ENCODE measurements at places on chromosomes 4 and X. TPM values are rescaled to one million over a fixed set of nuclear protein-coding genes. Genes with fewer than 3 reads are reported as not detected.

GRCh38 chr4:77819404-77819842 lies 255 bp upstream of the CNOT6L start:
- peak overlapping the region; percentile 94 for H3K27ac ChIP-seq
- H3K27me3 ChIP-seq, result no peaks in the 10 kb centered on the region
- H3K4me1 ChIP-seq, result peaks cover 45% of the 10 kb centered on the region
- no peak for DNase-seq
- peak overlapping the region; percentile 80 for H3K4me3 ChIP-seq

DNA sequence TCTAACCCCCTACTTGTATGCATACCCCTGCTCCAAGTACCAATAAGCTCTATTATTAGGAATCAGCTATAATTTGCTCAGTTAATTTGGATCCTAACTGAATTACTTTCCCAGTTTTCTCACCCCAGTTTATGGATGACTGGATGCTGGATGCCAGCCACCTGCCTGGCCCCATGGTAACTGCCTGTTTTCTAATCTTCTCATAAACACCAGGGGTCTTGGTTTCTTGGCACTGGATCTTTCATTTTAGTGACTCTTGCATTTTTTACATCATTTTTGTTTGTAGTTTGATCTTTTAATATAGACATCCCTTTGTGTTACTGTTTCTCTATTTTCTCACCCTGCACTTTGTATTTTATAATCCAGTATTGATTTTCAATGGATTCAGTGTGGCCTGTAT lies 246.8 kb downstream of the ADGRL3 start:
- no peaks in the 10 kb centered on the region for H3K36me3 ChIP-seq
- no peak overlapping the region for H3K27ac ChIP-seq
- no peak overlapping the region for H3K4me3 ChIP-seq
- no peak for DNase-seq
- H3K4me1 ChIP-seq, result no peaks in the 10 kb centered on the region
- H3K27me3 ChIP-seq, result no peaks in the 10 kb centered on the region

GRCh38 chr4:40682290-40683101 lies 52.8 kb upstream of the RBM47 start:
- DNase-seq, result no peak
- H3K27ac ChIP-seq, result no peak overlapping the region
- no peaks in the 10 kb centered on the region for H3K4me1 ChIP-seq
- no peaks in the 10 kb centered on the region for H3K27me3 ChIP-seq
- no peaks in the 10 kb centered on the region for H3K36me3 ChIP-seq
- H3K4me3 ChIP-seq, result no peak overlapping the region

- H3K27ac ChIP-seq, result no peak overlapping the region
- no peak for DNase-seq
- H3K4me3 ChIP-seq, result no peak overlapping the region
- H3K27me3 ChIP-seq, result no peaks in the 10 kb centered on the region
Measured at GRCh38 chr4:78481180-78481579, 70.4 kb upstream of the ANXA3 start.

DNA sequence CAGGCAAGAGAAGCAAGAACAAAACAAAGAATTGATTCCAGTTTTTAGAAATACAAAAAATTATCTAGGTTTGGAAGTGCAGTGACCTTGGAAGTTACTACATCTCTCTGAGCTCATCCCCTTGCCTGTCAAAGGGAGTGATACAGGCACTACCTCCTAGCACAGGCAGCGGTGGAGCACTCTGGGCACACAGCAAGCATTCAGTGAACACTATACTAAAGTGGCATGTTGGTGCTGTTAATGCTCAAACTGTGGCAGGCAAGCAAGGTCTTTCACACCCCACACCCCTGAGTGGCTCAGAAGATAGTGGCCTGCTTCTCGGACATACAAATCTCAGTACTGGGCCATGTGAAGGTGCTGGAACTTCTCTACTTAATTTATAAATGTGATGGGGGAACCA lies 51.2 kb downstream of the DRD5 start:
- no peaks in the 10 kb centered on the region for H3K36me3 ChIP-seq
- no peak overlapping the region for H3K27ac ChIP-seq
- H3K4me1 ChIP-seq, result no peaks in the 10 kb centered on the region

DNA sequence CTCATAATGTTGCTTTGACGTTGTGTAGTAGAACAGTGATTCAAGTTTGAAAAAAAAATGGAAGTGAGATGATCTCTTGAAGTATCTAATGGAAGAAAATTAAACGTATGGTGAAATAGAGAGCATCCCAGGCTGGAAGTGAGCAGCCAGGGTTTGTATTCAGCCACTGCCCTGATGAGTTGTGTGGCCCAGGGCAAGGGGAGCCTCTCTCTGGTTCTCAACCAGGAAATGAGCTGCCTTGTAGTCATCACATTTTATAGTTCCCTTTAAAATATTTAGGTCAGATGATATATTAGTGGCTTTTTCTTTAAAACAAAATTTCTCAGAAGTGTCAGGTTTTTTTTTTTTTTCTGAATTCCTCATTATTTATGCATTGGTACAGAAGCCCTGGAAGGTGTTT lies 150.3 kb downstream of the GPAT3 start:
- no peaks in the 10 kb centered on the region for H3K36me3 ChIP-seq
- no peak overlapping the region for H3K27ac ChIP-seq
- no peaks in the 10 kb centered on the region for H3K27me3 ChIP-seq
- no peak overlapping the region for H3K4me3 ChIP-seq
- DNase-seq, result no peak

GRCh38 chr4:156038772-156039171 lies 85.1 kb upstream of the CTSO start:
- no peak overlapping the region for H3K27ac ChIP-seq
- H3K27me3 ChIP-seq, result no peaks in the 10 kb centered on the region
- no peak overlapping the region for H3K4me3 ChIP-seq
- no peak for DNase-seq
- H3K36me3 ChIP-seq, result no peaks in the 10 kb centered on the region

- H3K4me1 ChIP-seq, result no peaks in the 10 kb centered on the region
- no peaks in the 10 kb centered on the region for H3K27me3 ChIP-seq
- H3K27ac ChIP-seq, result no peak overlapping the region
- no peaks in the 10 kb centered on the region for H3K36me3 ChIP-seq
- no peak overlapping the region for H3K4me3 ChIP-seq
Measured at GRCh38 chrX:31550158-31550557, 478.3 kb upstream of the FTHL17 start.

DNA sequence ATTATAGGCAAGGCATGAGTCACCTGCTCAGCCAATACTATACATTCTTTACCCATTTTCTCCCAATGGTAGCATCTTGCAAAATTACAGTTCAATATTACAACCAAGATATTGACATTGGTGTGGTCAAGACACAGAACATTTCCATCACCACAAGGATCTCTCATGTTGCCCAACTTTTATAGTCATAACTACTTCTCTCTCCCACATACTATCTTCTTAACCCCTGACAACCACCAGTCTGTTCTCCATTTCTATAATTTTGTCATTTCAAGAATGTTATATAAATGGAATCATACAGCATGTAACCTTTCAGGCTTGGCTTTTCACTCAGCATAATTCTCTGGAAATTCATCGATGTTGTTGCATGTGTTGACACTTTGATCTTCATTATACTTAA lies 144.9 kb downstream of the ENOX2 start:
- H3K27me3 ChIP-seq, result no peaks in the 10 kb centered on the region
- H3K27ac ChIP-seq, result no peak overlapping the region

DNA sequence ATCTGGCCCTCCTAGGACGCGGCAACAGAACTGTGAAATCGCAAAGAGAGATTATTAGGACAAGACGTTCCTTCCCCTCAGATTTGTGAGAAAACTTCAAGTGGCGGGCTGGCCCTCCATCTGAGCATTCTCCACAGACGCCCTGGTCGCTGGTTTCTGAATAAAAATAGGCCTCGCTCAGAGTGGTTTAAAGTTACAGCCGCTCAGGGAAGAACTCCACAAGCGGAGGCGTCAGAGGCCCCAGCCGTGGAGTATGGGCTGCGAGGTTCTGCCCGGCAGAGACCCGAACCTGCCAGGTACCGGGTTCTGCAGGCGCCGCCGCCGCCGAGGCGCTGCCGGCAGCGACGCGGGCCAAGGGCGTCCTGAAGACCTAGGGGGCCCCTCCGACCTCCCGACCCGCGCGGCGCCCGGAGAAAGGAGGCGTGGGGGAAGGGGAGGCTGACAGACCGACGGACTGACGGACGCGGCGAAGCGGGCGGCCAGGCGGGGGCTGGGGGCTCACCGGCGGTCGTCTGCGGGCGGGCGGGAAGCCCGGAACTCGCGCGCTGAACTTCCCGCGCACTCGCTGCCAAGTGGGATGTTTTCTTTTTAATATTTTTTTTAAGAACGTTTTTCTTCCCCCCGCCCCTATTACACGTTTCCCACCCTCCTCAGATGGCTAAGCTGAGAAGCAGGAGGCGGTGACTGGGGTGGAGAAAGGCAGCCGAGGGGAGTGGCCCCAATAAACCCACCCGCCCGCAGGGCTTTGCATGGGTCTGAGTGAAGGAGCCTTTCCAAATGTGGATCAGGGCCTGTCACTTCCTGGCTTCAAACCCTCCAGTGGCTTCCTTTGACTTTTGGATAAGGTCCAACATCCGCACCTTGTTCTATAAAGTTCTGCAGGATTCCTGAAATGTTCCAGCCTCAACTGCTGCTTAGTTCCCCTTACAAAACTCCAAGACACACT lies at the start of gene PABPC4L:
PABPC4L (minus strand) TSS at position 574 of the 946 bp plus-strand sequence. CDS start 770 bp downstream, outside the sequence.
- no peaks in the 10 kb centered on the region for H3K4me1 ChIP-seq
- no peak within 1 kb of the TSS for H3K27ac ChIP-seq
- H3K36me3 ChIP-seq, result no peaks in the 10 kb centered on the region

DNA sequence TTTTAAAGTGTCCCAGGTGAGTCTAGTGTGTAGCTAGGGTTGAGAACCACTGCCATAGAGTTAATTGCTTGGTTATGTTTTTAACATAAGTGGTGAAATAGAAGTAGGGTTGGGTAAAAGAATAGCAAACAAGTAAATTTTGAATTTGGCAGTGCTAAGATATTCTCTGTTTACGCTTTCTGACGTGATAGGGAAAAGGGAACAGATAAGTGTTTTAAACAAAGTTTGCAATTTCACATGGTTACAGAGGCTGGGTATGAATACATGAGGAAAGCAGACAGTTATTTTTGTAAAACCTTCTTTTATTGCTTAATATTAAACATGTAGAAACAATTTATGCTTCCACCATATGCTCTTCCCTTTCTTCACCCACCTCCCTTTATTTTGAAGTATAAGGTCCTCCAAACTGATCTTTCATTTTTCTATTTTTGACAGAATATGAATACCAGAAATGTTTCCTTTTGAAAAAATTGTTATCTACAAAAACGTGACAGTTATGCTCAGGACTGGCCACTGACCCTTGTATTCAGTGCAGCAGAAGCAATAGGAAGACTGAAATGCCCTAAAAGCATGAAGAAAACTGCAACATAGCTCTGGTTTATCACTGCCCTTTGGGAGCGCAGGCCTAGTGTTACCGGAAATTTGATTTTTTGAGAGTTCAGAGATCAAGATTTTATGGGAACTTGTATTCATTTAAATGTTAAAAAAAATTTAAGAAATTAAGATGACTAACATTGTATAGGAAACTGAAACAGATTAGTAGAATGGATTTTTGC lies 214.4 kb upstream of the ARSJ start:
- H3K4me1 ChIP-seq, result no peaks in the 10 kb centered on the region
- H3K36me3 ChIP-seq, result no peaks in the 10 kb centered on the region
- DNase-seq, result no peak
- H3K27me3 ChIP-seq, result no peaks in the 10 kb centered on the region
- H3K4me3 ChIP-seq, result no peak overlapping the region

GRCh38 chr4:81404294-81404693 lies 67.4 kb downstream of the RASGEF1B start:
- no peak overlapping the region for H3K27ac ChIP-seq
- no peak for DNase-seq
- H3K4me3 ChIP-seq, result no peak overlapping the region
- no peaks in the 10 kb centered on the region for H3K4me1 ChIP-seq
- H3K36me3 ChIP-seq, result no peaks in the 10 kb centered on the region

DNA sequence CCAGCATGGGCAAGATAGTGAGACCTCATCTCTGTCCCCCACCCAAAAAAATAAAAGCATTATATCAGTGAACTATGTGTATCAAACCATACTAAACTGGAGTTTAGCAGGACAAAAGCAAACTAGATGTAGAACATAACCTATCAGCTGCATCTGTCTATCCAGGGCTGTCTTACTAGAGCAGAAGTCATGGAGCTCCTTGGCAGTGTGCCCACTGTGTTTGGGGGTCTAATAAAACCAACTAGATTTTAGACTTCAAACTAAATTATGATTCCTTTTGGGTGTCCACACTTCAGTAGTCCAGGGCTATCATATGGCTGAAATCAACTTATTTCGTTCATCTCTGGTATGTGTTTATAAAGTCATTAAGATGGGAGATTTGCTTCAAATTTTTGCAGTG lies 8.3 kb downstream of the SLBP start:
- no peak overlapping the region for H3K27ac ChIP-seq
- no peak overlapping the region for H3K4me3 ChIP-seq
- no peaks in the 10 kb centered on the region for H3K27me3 ChIP-seq
- DNase-seq, result no peak
- H3K4me1 ChIP-seq, result no peaks in the 10 kb centered on the region
- H3K36me3 ChIP-seq, result peaks cover 47% of the 10 kb centered on the region

GRCh38 chrX:38859602-38860001 lies 58.3 kb downstream of the MID1IP1 start:
- peaks cover 3% of the 10 kb centered on the region for H3K4me1 ChIP-seq
- H3K27ac ChIP-seq, result no peak overlapping the region
- no peak for DNase-seq
- no peaks in the 10 kb centered on the region for H3K36me3 ChIP-seq
- H3K27me3 ChIP-seq, result no peaks in the 10 kb centered on the region

- peaks cover 69% of the 10 kb centered on the region for H3K27me3 ChIP-seq
- H3K36me3 ChIP-seq, result no peaks in the 10 kb centered on the region
- DNase-seq, result peak; percentile 81
- peaks cover 35% of the 10 kb centered on the region for H3K4me1 ChIP-seq
- peak overlapping the region; percentile 83 for H3K27ac ChIP-seq
- H3K4me3 ChIP-seq, result peak overlapping the region; percentile 65
Measured at GRCh38 chr4:140151699-140152012, 2.3 kb downstream of the MAML3 start.

DNA sequence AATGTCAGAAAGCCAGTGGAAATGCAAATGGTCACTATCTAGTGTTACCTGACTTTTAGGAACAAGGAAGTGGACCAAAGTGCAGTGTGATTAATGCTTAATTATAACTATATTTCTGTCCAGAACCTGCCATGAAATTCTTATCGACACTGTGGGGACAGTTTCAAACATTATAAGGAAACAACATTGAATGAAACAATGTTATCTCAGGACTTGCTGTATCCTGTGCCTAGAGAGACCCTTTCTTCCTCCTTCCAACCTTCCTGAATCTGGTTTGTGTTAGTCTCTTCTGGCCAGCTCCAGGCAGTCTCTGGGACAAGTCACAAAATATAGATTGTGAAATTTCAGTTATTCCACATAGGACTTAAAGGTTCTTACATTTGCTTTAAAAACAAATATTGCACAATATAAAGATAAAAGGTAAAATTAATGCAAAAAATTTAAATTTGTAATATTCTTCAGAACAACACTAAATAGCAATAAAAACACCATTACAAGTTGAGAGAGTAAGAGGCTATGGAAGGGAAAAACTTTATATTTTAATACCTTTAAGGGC lies 203.4 kb downstream of the ZNF674 start:
- no peaks in the 10 kb centered on the region for H3K4me1 ChIP-seq
- H3K4me3 ChIP-seq, result no peak overlapping the region
- no peaks in the 10 kb centered on the region for H3K27me3 ChIP-seq
- no peaks in the 10 kb centered on the region for H3K36me3 ChIP-seq

DBET gene
- total RNA-seq, result not detected

TLR10 gene
- 51.5 TPM for total RNA-seq

SCRG1 gene
- not detected for total RNA-seq

CDX4 gene
- not detected for total RNA-seq

GPR143 gene
- total RNA-seq, result not detected

DGAT2L6 gene
- total RNA-seq, result not detected

FHDC1 gene
- 0.57 TPM for total RNA-seq

ADRA2C gene
- not detected for total RNA-seq

SLC16A2 gene
- total RNA-seq, result not detected

NLGN4X gene
- total RNA-seq, result not detected

PPP4R3C gene
- total RNA-seq, result not detected

C4orf36 gene
- total RNA-seq, result not detected
